ENCODE measurements at places on chromosomes 12 and 14. TPM values are rescaled to one million over a fixed set of nuclear protein-coding genes. Genes with fewer than 3 reads are reported as not detected.

Gene FAR2
- 9.2 TPM for total RNA-seq

Gene PPM1A
- 44.0 TPM for total RNA-seq

Gene MEG3
- not detected for total RNA-seq

- DNase-seq: no peak
These were observed 8.0 kb upstream of the ATF7IP start for GRCh38 chr12:14357486-14357885.

DNA sequence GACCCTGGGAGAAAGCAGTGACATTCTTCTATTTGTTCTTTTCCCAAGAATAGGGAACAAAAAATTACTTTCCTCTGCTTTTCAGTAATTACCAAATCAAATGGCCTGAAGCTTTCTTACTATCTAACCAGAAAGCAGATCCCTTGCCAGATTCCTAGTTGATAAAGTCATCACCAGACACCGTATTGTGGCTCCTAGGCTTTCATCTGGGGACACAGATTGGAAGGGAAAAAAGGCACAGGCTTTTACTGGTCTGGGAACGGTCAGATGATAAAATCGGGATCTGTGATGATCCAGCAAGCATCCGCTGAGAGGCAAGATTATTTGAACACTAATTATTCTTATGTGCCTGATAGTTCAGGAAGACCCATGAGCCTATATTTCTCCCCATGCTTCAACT is 79.1 kb upstream of the BCL2L14 start:
- DNase-seq: no peak

DNA sequence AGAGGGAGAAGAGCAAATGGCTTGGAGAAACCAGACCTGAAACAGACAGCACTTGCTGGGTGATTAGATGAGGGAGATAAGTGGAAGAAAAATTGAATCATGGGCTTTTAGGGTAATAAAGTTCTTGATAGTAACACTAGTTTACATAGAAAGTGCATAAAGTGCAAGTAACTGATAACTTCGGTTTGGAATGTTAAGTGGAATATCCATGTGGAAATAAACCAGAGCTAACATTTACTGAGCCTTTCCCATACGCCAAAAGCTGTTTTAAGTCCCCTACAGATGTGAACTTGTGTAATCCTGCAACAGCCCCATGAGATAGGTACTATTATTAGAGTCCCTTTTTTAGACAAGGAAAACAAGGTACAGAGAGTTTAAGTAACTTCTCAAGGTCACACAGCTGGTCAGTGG is 77.1 kb upstream of the NUDT4 start:
- no peak for DNase-seq

DNA sequence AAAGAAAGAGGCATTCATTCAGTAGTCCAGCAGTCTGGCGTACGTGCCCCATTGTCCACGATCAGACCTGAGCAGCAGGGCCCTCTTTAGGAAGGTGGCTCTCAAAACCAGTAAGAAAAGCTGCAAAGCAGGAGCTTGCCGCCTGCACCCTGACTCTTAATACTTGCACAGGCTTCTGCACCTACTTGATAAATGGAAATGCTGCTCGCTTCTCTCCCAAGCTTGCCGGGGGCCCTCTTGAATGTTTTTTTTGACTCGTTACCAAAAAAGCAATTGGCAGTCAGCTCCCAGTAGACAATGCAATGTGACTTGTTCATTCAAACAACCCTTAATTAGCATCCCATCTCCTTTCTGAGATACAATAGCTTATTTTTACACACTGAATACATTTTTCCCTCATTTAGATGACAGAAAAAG is 27.2 kb upstream of the PTPRB start:
- no peak for DNase-seq

DNA sequence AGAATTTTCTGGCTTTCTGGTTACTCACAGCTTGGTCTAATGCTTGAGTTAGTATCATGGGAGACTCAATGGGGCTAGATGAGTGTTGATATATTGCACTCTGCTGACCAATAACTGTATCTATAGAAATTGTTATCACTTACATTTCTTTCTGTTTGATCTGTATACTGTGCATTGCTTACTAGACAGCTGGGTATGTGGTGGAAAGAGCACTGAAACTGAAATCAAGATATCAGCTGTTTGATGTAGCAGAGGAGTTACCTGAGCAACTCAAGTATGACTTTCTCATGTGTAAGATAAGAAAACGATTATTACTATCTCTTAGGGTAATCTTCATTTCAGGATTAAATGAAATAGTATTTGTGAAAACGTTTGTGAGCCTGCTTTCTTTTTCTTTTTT is 183.0 kb downstream of the SLC15A5 start:
- no peak for DNase-seq

GRCh38 chr12:28507033-28507432 is 316.8 kb downstream of the CCDC91 start:
- DNase-seq: no peak

DNA sequence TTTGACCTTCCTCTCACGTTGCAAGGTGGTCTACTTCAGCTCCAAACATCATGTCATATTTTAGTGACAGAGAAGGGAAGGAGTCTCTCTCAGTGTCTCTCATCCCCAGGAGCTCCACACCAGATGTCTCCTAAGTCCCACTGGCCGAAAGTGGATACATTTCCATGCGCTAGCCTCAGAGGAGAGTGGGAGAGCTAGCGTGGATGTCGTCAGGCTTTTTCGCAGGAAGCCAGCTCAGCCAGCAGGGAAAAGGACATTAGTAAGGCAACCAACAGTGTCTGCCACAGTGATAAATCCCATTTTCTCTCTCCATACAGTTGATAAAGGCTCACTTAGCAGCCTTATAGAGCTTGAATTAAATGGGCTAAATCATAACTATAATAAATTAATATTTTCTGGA is 155.7 kb downstream of the PELI2 start:
- no peak for DNase-seq

- DNase-seq: no peak
These were observed 111.2 kb downstream of the NCOR2 start for GRCh38 chr12:124456133-124456651.

DNA sequence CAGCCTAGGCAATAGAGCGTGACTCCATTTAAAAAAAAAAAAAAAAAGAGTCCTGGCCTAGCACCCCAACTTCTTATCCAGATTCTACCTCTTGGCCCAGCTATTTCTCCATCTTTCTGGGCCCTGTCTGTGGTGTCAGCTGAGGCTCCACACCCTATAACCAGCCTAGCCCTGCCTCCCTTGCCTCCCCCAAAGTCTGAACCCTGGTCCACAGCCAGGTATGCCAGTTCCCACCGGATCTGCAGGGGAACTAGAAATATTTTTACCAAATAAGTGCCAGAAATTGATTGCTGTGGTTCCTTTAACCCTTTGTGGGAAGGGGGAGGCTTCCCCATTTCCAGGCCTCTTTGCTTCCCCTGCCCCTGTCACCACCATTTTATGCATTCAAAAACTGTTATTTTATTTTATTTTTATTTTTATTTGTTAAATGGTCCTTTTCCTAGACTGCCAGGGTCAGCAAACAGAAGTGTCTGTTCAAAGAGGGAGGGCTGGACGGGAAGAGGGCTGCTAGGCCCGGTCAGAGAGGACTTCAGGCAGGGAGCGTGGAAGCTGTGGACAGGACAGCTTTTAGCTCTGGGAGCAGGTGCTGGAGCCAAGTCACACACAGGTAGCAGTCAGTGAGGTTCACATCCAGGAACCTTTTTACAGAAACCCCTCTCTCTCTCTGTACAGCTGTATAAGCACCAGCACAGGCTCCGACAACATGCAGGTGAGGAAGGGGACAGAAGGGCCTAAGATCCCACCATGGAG is 23.2 kb downstream of the TTC9 start:
- no peak for DNase-seq

All from activated CD4-positive, alpha-beta memory T cell treated with anti-CD3 and anti-CD28 coated beads for 36 hours (primary cell).